Common myeloid progenitor, CD34-positive (primary cell): ENCODE measurements at places on chromosomes 5 and 9.

- no peak overlapping the region for H3K27ac ChIP-seq
- no peaks in the 10 kb centered on the region for H3K27me3 ChIP-seq
- H3K4me3 ChIP-seq = no peak overlapping the region
- DNase-seq = no peak
- no peaks in the 10 kb centered on the region for H3K36me3 ChIP-seq
- no peaks in the 10 kb centered on the region for H3K4me1 ChIP-seq
These were observed 120.6 kb downstream of the HMHB1 start for GRCh38 chr5:143932584-143932983.

GRCh38 chr5:62314213-62314830 lies 8.3 kb downstream of the KIF2A start:
- no peak for DNase-seq
- peaks cover 6% of the 10 kb centered on the region for H3K4me1 ChIP-seq
- no peak overlapping the region for H3K4me3 ChIP-seq
- no peaks in the 10 kb centered on the region for H3K27me3 ChIP-seq

GRCh38 chr5:176530393-176530982 lies 6.7 kb downstream of the RNF44 start:
- no peak overlapping the region for H3K27ac ChIP-seq
- peaks cover 50% of the 10 kb centered on the region for H3K36me3 ChIP-seq
- H3K4me1 ChIP-seq = peaks cover 66% of the 10 kb centered on the region
- no peaks in the 10 kb centered on the region for H3K27me3 ChIP-seq

GRCh38 chr9:2029666-2030170 lies 14.6 kb downstream of the SMARCA2 start:
- DNase-seq = no peak
- no peak overlapping the region for H3K4me3 ChIP-seq
- no peak overlapping the region for H3K27ac ChIP-seq
- H3K27me3 ChIP-seq = no peaks in the 10 kb centered on the region
- H3K36me3 ChIP-seq = peaks cover 36% of the 10 kb centered on the region
- H3K4me1 ChIP-seq = peaks cover 32% of the 10 kb centered on the region

- no peak for DNase-seq
- H3K27ac ChIP-seq = no peak overlapping the region
- peaks cover 54% of the 10 kb centered on the region for H3K36me3 ChIP-seq
- H3K4me3 ChIP-seq = no peak overlapping the region
These were observed 5.0 kb downstream of the ZNF189 start for GRCh38 chr9:101403516-101404285.

GRCh38 chr9:71955300-71955915 lies 44.0 kb downstream of the C9orf85 start:
- H3K27ac ChIP-seq = no peak overlapping the region
- no peaks in the 10 kb centered on the region for H3K27me3 ChIP-seq
- no peak overlapping the region for H3K4me3 ChIP-seq
- DNase-seq = no peak
- peaks cover 7% of the 10 kb centered on the region for H3K36me3 ChIP-seq
